Calu3 (cell line): ENCODE measurements at places on chromosomes 12 and 14.

- DNase-seq: peak; percentile 65
These were observed 156.6 kb downstream of the DAD1 start for GRCh38 chr14:22432348-22432976.

DNA sequence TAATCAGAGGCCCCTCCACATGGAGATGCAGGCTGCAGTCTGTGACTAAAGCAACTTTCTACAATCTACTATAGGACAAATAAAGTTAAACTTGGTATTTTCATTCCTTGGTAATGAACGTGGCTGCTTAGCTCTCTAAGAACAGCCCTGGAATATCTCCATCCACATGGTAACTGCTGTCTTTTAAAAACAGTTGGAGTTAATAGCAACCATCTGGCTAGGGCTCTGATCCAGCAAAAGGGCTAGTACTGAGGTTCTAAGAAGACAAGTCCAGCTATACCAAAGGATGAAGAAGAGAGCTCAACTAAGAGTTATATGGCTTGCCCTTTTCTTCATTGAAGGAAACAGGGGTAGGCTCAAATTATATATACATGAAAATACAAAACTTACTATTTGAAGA is 920.1 kb downstream of the FLRT2 start:
- no peak for DNase-seq

DNA sequence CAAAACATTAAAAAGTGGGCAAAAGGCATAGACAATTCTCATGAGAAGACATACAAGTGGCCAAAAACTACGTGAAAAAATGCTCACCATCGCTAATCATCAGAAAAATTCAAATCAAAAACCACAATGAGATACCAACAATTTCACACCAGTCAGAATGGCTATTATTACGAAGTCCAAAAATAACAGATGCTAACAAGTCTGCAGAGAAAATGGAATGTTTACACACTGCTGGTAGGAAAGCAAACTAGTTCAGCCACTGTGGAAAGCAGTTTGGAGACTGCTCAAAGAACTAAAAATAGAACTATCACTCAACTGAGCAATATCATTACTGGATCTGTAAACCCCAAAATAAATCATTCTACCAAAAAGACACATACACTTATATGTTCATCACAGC is 76.2 kb downstream of the PRKD1 start:
- DNase-seq: no peak

GRCh38 chr14:96802963-96803362 is 5.8 kb downstream of the VRK1 start:
- no peak for DNase-seq

DNA sequence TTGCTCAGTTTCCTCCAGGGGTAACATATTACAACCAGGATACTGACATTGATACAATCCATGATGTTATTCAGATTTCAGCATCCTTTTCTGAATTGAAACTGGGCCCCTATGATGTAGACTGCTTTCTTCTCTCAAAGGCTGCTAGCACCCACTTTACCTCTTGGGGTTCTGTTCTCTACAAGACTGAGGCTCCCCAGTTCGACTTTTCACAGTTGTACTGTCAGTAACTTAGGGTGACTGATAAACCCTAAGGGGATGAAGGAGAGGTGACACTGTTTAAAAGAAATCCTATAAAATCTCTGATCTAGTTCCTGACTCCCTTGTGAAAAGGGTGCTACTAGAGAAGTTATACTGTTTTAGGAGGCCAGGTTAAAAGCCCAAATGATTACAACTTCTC is 818 bp downstream of the VPS33A start:
- no peak for DNase-seq

GRCh38 chr14:91138511-91139359 is 24.9 kb downstream of the DGLUCY start:
- DNase-seq: peak; percentile 50

GRCh38 chr14:37480446-37481290 is 114.4 kb downstream of the FOXA1 start:
- no peak for DNase-seq

DNA sequence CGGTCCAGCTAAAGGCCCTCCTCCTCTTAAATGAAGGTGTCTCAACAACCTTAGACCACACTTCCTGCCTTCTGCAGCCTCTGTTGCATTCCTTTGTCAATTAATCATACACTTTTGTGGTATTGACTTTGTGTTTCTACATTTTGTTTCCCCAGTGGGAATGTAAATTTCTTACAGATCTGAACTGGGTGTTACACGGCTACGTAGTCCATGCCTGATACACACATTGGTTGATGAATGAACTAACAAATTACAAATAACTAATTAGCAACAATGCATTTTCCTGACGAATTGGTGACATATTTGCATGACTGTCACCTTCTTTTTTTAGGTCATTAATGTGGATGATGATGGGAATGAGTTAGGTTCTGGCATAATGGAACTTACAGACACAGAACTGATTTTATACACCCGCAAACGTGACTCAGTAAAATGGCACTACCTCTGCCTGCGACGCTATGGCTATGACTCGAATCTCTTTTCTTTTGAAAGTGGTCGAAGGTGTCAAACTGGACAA is 15.2 kb upstream of the CCT2 start:
- no peak for DNase-seq

DNA sequence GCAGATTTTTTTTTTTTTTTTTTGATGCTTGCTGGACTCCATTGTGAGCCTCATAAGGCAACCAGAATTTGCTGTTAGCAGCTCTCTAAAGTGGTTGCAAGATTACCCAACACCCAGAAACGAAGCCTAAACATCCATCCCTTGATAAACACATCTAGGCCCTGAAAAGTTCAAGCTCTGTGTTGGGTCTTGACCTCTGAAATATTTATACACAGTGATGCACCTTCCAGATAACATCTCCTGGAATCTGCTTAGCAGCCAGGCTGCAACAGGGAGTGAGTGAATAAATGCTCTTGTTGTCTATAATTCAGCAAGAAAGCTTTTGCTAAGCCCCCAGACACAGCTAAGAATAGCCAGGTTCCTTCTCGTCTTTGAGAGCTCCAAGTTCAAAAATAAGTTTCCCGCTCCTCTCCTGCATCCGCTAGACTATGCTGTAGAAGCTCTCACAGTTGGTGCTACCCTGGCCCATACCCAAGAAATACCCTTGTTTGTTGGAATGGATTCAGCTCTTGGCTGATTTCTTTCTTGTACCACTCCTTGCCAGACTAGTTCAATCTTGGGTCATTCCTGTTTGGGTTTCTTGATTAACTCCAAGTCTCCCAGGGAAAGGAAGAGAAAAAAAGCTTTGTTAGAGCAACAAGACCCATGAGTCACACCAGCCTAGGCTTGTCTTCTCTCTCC is 610.6 kb upstream of the TBX3 start:
- DNase-seq: no peak

GRCh38 chr12:98701166-98701565 is 56.1 kb downstream of the APAF1 start:
- no peak for DNase-seq

GRCh38 chr12:46944088-46944487 is 118.3 kb upstream of the SLC38A4 start:
- DNase-seq: no peak

DNA sequence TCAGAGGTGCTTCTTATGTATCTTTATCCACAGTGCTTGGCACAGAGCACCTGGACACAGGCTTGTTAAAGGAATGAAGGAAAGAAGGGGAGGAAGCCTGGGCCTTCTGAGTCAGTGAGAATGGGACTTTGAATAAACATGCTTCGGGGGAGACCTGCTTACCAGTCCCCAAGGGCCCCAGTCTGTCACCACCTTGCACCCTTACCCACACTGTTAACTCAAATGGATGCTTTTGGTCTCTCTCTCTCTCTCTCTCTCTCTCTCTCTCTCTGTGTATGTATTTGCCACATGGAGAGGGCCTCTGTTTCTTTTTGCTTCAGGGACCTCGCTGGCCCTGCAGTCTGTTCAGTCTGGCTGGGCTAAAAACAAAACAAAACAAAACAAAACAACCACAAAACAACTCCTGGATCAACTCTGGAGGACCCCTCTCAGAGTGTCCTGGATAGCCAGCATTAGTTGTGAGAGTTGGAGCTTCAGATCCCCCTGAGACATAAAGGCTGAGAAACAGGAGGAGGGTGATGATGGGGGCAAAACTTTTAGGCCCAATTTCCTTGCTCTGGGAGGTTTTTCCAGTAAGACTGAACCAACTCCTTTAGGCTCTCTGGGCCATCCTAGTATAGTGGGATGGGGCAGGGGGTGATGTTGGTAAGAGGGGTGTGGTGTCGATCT is 1.9 kb downstream of the KIF5A start:
- no peak for DNase-seq

DNA sequence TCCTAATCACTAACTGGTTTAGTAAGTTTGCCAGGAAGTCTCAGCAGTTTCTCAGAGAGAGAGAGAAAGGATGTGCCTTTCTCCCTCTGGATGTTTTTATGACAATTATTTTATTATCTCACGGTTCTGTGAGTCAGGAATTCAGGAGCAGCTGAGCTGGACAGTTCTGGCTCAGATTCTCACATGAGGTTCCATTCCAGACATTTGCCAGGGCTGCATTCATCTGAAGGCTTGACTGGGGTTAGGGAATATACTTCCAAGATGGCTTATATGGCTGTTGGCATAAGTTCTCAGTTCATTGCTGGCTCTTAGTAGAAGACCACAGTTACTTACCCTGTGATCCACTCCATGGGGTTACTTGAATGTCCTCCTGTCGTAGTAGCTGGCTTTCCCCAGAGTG is 101.2 kb upstream of the ATF7IP start:
- no peak for DNase-seq

DNA sequence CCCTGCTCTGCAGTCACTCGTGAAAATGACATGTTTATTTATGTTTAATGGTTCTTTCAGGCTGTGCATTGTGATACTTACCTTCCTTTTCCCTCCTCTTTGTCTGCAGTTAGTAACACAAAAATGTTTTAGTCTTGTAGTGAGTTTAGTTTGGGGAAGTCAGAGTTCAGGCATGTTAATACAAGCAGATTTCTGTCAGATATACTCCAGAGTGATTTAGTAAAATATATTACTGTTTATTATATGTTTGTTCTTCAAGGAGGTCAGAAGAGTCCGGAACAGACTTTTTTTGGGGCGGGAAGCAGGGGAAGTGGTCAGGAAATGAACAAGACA is 28.7 kb downstream of the MSRB3 start:
- DNase-seq: no peak

DNA sequence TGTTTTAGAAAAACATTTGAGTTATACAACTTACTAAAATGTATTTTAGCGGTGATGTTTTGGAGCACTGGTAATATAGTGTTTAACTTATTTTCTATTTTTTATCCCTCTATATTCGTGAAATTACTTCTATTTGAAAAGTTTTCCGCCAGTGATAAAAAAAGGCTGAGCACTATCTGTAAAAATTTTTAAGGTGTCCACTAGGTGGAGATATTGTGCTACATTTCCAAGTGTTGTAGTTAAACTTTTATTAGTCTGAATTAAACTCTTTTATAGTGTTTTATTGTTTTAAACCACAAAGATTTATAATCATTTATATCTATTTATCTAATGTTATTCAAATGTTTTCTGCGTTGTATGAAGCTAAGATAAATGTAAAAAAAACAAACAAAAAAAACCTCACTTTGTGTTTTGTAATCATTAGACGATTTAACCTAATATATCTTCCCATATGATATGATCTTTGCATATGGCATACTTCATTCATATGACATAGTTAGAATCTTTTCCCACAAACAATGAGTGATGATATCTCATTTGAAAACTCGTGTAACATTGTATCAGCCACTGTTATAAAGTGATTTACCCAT is 11.8 kb downstream of the ALG10B start:
- no peak for DNase-seq

DNA sequence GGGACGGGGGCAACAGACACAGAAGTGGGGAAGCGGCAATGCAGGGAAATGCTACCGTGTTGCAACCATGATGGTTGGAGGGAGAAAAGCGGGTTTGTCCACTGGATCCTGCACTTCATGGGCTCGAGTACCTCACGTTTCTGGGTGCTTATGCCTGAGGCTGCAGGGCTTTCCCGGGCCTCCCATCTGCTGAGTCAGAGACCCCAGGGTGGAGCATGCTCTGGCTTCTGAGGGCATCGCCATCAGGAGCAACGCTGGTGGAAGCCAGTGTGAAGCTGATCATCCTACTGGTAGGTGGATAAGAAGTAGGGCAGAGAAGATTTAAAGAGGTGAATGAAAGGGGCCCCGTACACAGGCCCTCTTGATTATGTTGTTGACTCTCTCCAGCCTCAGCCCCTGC is 5.0 kb upstream of the ADGRD1 start:
- no peak for DNase-seq

DNA sequence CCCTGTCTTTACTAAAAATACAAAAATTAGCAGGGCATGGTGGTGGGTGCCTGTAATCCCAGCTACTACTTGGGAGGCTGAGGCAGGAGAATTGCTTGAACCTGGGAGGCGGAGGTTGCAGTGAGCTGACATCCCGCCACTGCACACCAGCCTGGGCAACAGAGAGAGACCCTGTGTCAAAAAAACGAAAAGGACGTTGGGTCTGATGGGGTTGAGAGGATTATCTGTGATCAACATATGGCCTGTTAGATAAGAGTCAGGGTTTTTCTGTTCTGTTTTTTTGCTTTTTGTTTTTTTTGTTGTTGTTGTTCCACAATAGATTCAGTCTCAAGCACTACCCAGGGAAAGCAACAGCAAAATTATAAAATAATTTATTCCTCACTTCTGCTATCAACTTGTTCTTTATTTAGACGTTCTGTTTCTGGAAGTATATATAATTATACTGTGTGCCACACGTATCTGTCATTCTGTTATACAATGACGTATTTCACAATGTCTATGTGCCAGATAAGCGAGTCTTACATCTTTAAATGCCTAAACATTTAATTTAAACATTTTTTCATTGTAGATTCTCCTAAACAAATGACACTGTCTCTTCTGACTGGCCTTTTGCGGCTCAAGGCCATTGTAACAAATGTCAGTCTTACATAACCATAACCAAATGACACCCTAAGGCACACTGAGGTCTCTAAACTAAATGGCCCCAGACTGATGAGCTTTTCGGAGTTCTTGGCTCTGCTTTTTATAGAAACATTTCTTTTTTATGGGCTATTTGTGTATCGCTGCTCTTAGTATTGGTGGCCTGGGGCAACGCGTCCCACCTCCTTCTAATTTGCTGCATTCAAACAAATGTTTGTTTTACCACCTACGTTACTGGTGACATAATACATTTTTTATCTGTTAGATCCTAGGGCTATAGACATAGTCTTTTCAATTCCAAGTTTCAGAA is 7.2 kb upstream of the P2RX4 start:
- DNase-seq: no peak

DNA sequence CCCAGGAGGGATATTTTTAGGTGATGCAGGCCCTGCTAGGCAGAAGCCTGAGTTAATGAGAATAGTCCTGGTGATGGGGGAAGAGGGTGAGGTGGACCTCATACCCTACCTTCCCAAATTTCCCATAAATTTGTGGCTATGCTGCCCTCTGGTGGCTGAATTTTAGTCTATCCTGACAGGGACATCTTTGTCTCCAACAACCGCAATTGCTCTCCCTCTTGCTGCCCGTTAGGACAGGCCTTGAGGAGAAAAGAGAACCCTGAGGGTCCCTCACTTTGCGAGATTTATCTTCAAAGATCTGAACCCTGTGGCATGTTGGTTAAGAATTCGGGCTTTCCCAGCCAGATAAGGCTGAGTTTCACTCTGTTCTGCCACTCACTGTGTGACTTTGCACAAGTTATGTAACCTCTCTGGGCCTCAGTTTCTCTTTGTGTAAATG is 9.8 kb upstream of the ZNF385A start:
- peak; percentile 76 for DNase-seq

DNA sequence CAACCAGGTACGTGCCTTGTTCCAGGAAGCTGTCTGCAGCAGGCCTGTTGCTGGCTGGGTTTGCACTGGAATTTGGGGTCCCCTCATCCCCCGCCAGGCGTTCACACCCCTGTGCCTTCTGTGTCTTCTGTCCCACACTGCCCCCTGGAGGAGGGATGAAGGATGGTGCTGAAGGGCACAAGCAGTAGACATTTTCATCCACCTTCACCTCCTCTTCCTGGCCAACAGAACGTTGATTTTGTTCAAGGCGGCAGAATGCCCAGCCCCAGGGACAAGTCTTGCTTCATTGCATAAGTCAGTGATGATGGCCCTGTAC is 122.1 kb downstream of the CALM1 start:
- peak; percentile 29 for DNase-seq
